Fibroblast of skin of abdomen (primary cell): ENCODE measurements at places on chromosomes 11 and 22.

DNA sequence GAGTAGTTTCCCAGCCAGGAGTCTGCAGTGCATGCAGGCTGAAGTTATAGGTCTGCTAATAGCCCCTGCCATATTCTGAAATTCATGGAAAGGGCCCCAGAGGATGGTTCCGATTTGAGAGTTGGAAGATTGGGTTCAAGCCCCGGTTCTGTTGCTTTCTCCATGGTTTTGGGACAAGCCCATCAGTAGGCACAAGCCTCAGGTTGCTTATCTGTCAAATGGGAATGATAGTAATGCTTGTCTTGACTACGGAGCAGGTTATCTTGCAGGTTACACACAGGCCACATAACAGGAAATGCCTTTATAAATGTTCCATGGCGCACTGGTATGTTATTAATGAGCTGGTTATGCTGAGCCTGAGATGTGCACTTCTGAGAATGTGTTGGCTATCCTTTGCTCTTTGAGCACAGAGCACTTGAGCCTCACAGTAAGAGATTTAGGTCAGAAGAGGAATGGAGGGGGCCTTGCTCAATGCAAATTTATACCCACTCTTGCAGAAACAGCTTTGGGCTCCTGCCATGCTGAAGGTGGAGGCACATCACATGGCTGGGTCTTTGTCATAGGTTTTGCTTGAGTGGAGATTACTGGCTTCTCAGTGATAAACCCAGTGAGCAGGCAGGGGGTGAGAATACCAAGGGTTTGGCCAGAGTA lies 47.1 kb downstream of the ZNRF3 start:
- no peak for DNase-seq

DNA sequence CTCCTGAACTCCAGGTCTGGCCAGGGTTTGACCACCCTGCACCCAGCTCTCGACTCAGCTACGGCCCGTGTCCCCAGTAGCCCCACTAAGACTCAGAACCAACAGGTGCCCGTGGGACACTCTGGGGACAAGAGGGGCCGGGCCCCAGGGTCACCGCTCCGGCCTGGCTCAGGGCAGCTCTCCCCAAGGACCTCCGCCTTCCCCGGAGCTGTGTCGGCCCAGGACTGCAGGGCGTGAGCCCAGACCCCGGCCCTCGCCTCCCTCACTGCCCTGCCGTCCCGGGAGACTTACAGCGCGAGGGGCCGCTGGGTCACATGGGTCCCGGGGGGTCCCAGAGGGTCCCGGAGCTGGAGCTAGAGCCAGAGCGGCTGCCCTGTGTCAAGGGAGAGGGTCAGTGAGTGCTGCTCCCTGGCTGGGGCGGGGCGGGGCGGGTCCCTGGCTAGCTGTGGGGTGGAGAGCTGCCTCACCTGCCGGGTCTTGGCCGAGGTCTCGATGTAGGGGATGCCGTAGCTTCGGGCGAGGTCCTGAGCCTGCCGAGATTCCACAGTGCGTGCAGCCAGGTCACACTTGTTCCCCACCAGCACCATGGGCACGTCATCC lies 2.3 kb downstream of the HRAS start:
- DNase-seq: no peak

GRCh38 chr11:27563201-27563600 lies 56.6 kb upstream of the LIN7C start:
- DNase-seq: peak; percentile 28

DNA sequence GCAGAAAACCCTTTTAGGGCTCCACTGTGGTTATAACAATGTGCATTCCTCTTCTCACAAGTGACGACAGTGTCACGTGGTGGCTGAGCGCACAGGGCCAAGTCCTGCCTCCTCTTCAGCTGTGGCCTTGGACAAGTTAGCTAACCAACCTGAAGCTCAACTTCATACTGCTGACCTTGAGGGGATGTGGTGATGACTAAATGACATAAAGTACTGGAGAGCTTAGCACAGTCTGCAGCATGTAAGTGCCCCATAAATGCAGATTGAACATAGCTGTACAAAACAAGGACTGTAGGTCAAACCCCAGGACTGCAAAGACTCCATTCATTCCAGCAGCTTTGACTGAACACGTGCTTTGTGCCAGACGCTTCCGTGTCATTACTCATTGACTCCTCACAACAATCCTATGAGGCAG lies 20.1 kb upstream of the MRGPRX2 start:
- peak; percentile 60 for DNase-seq

DNA sequence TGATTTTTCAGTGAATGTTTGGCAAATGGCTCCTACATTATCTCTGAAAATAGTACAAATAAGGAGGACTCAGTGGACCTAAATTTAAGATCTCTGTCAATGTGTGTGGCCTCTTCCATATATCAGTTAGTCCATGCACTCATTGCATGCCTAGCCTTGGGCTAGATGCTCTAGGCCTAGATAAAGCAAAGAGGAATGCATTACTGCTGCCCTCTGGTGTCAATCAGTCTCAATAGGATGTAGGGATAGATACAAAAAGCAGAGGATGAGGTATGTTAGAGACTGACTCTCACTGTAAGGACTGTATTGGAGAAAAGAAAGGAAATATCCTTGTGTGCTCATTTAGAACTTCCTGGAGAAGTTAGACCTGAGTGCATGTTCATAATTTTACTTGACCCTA lies 42.0 kb downstream of the MS4A2 start:
- DNase-seq: no peak

- no peak for DNase-seq
Observed at GRCh38 chr11:95520369-95521132, 269.0 kb downstream of the FAM76B start.
